Hepatocyte (in vitro differentiated cells): ENCODE measurements at places on chromosomes 4 and X. TPM values are rescaled to one million over a fixed set of nuclear protein-coding genes. Genes with fewer than 3 reads are reported as not detected.

Gene SLC6A14
- 0.72 and 2.7 TPM in 2 replicates for total RNA-seq

Gene CSAG3
- not detected in 2 replicates for total RNA-seq

Gene KLHL34
- total RNA-seq = not detected in 2 replicates

Gene L1CAM
- total RNA-seq = 0.12 and 0.33 TPM in 2 replicates

Gene DNASE1L1
- total RNA-seq = 36.1 and 39.7 TPM in 2 replicates

Gene KLB
- 18.2 and 20.3 TPM in 2 replicates for total RNA-seq

Gene SMAD1
- 21.2 and 24.1 TPM in 2 replicates for total RNA-seq

DNA sequence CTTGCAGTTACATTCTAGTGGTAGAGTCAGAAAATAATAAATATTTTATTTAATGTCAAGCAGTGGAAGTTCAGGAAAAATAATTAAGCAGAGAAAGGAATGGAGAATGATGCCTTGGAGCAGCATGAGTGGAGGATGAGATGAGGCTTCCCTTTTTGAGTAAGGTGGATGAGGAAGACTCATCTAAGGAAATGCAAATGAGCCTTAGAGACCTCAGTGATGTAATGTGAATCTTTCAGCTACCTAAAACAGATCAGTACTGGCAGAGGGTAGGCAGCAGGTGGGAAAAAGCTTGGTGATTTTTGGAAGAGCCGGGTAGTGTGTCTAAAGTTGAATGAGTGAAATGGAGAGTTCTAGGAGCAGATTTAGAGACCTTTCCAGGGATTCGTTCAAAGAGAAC, 118.2 kb downstream of the GRID2 start:
- no peak for DNase-seq

DNA sequence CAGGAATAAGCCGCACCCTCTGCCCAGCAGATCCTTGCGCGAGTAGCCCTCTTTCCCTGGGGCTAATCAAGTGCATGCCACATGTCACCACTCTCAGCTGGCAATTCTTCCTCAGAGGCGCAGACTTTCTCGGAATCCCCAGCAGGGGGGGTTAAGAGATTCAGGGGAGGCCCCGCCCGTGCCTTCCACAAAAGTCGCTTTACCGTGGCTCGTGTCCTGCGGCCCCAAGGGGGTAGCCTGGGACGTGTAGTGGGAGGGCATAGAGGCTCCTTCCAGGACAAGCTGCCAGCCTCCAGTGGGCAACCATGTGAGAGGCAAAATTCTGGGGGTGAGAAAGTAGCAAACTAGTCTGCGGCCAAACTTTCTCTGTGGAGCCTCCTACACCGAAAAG, 652 bp downstream of the SRPX start:
- peak; percentile 47 for DNase-seq

- no peak for DNase-seq
Observed at GRCh38 chr4:8159537-8160232, 1.1 kb upstream of the ABLIM2 start.

DNA sequence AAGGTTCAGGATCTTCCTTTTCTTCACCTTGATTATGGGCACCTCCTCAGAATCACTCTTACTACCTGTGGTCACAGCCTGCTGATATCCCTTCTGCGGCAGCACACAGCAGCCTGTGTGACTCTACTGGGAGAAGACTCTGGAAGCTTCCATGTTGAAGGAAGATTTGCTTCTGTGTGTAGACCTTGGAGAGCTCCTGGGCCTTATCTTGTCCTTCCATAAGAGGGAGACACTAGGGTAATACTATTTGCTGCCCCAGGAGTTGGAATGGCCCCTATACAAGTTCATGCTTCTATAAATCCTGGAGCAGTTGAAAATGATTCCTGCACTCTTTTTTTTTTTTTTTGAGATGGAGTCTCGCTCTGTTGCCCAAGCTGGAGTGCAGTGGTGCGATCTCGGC, 10.2 kb upstream of the SUPT20HL1 start:
- DNase-seq = no peak

GRCh38 chr4:63218856-63219255, 1190.4 kb downstream of the TECRL start:
- DNase-seq = no peak

DNA sequence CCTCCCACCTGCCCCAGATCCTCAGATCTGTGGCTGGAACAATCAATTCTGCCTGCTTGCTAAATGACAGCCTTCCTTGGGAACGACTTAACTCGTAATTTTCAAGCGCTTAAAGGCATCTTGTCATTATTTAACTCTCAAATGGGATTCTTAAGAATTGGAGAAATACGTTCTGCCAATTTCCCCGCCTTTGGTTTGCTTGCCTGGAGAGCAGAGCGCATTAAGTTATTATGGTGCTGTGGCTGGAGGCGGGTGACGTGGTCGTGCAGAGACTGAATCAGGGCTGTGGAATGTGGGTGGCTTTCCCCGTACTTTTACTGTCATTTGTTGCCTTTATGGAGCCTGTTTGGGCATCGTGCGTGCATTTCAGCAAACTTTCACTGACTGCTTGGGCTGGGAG, 78.9 kb upstream of the PSAPL1 start:
- DNase-seq = peak; percentile 56

- DNase-seq = no peak
Observed at GRCh38 chr4:87118826-87119225, 101.6 kb downstream of the KLHL8 start.

- DNase-seq = peak; percentile 30
Observed at GRCh38 chrX:50448565-50448964, 22.1 kb downstream of the DGKK start.

GRCh38 chrX:26606971-26607370, 391.0 kb downstream of the MAGEB5 start:
- DNase-seq = no peak

DNA sequence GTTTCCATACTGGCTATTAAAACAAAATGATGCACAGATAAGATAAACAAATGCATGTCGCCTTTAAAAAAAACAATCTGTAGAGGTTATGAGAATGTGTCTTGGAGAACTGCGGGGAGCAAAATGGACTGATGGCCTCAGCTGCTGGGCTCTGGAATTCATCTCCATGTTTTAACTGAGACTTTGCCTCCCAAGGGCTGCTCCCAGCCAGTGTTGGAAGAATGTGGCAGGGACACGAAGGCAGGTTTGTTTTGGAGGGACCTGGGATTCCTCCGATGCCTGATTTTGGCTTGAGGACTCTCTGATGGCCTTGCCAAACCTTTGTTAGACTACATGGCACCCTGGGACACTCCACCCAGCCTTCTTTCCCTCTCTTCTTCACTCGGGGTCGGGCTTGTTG, 83.5 kb upstream of the AP1S2 start:
- no peak for DNase-seq

DNA sequence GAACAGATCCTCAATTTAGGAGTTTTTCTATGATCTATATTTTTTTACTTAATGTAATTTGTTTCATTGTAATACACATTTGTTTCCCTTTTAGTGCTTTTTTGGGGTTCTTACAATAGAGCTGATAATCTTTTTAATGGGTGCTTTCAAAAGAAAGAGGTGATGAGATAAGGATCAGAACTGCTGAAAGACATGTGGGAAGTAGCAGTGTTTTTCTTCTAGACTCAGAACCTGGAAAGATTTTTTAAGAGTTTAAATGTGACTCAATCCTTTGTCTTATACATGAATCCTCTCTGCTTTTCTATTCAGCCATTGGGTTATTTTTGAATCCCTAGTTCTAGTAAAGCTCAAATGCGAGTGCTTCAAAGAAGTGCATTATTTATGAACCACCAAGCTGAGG, 25.6 kb downstream of the UCHL1 start:
- DNase-seq = no peak

DNA sequence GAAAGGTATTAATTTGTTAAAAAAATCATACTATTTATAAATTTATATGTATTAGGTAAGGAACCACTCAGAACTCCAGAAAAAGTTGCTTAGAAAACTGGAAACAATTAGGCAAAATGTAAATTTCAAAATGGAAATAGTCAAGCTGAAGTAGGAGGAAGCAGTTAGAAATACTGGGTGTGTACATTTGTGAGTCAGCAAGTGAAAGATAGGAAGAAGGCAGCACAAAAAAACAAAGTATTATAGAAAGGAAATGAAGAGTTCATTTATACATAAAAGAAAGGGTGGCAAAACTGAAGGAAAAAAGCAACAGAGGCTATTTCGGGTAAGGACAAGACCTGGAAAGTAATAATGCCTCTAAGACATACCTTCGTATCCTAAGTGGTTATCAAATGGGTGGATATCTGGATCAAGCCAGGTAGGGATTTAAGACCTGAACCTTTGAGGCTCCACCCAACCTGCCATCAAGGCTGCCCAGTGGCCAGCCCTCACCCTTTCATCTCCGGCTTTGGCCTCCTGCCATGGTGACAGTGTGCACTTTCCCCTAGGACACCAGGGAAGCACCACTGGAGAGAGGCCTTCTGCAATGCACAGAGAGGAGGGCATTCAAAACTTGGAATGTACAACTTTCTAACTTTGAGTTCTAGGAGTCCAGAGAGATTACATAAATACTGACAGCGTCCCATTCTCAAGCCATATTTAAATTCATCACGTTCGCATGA, at the start of gene LRRC66:
Gene LRRC66 (minus strand): TSS at position 428 of the 722 bp plus-strand sequence. CDS start 2,750 bp downstream, outside the sequence.
- DNase-seq = peak; percentile 56

- DNase-seq = no peak
Observed at GRCh38 chr4:106530024-106530361, 161.4 kb upstream of the GIMD1 start.

DNA sequence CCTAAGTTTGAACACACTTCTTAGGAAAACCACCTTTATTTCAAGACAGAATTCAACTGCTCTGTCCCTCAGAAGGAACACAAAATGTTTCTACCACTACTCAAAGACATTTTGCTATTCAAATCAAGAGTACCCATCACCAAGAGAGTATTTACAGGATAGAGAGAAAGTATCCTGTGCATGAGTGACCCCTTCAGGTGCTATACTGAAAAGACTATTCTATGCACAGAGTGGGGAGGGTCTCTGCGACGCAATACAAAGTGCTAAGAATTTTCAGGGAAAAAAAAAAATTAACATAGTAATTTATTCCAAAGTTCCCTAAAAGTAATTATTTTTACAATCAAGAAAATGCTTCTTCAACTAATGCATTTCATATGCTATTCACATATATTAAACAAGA, 346.4 kb upstream of the FAM241A start:
- DNase-seq = no peak

GRCh38 chrX:132077912-132078311, 49.9 kb downstream of the FRMD7 start:
- DNase-seq = no peak

DNA sequence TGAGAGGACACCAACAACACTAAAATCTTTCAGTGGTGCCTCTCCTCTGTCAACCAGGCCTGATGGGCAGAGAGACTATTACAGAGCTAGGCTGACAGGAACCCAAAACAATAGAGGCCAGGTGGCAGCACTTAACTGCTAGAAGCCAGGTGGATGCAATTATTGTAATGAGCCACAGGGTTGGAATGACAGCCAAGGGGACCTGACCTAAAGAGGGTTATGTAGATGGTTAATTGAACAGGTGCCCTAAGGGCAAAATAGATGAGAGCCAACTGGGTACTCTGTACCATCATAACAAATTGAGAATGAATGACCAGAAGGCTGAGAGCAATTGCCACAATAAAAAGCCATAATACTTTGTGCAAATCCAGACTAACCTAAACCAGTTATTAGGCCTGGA, 24.7 kb upstream of the FRAS1 start:
- DNase-seq = no peak

GRCh38 chr4:181998398-181999295, 244.6 kb upstream of the TENM3 start:
- no peak for DNase-seq

DNA sequence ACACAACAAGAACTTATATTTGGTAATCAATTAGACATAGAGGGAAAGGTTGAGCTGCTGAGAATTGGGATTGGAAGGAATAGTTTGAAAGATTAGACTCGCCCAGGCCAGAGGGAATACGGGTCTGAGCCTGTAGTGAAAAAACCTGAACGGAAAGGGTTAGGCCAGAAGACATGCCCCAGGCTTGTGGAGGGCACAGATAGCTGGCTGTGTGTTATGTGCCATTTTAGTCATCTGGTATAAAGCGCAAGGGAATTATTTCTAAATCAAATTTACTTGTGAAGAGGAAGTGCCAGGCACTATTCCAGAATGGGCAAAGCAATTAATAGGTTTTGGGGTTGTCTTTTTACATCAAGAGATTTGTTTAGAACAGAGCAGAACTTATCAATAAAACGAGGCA, 187.5 kb upstream of the ANKRD50 start:
- DNase-seq = no peak
